Astrocyte (in vitro differentiated cells and primary cell): ENCODE measurements at places on chromosomes 2 and 18. TPM values are rescaled to one million over a fixed set of nuclear protein-coding genes. Genes with fewer than 3 reads are reported as not detected.

EVX2 gene
- total RNA-seq: not detected in 2 replicates

GRCh38 chr2:190533175-190533967 lies 1.2 kb downstream of the NEMP2 start:
- no peaks in the 10 kb centered on the region for H3K36me3 ChIP-seq
- peak; percentile 26 for DNase-seq
- H3K27me3 ChIP-seq: no peaks in the 10 kb centered on the region
- peak overlapping the region; percentile 72 for H3K4me3 ChIP-seq
- H3K4me1 ChIP-seq: peaks cover 22% of the 10 kb centered on the region

DNA sequence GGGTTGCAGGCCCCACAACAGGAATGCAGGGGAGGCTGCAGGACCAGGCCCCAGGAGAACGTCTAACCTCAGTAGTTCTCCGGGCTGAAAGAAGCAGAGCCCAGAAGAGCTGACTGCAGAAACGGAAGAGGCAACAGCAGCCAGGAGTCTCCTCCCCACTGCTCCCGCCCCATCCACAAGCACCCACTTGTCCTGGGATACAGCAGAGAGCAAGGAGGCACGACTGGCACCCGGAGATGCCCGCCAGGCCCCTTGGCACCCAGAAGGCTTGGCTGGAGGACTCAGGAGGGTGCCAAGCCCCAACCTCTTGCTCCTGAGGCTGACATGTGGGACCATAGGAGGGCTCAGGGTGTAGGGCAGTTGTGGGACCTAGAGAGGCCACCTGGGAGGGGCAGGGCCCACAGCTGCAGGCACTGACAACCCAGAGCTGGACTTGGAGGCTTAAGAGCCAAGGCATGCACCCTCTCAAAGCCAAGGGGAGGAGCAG lies 29.0 kb upstream of the TNS1 start:
- DNase-seq: no peak
- no peak overlapping the region for H3K4me3 ChIP-seq
- H3K4me1 ChIP-seq: no peaks in the 10 kb centered on the region
- H3K27me3 ChIP-seq: peaks cover 21% of the 10 kb centered on the region

DTNA gene
- 32.9 and 41.1 TPM in 2 replicates for total RNA-seq

DNA sequence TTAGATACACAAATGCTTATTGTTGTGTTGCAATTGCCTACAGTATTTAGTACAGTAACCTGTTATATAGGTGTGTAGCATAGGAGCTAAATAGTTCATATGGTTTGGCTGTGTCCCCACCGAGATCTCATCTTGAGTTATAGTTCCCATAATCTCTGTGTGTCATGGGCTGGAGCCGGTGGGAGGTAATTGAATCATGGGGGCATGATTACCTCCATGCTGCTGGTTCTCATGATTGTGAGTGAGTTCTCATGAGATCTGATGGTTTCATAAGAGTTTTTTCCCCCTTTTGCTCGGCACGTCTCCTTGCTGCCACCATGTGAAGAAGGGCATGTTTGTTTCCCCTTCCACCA lies 190.5 kb upstream of the SESTD1 start:
- peak; percentile 15 for DNase-seq
- no peaks in the 10 kb centered on the region for H3K27me3 ChIP-seq
- peak overlapping the region; percentile 82 for H3K27ac ChIP-seq
- H3K4me1 ChIP-seq: peaks cover 8% of the 10 kb centered on the region

- DNase-seq: peak; percentile 22
- peaks cover 44% of the 10 kb centered on the region for H3K36me3 ChIP-seq
- H3K4me3 ChIP-seq: no peak overlapping the region
- no peak overlapping the region for H3K27ac ChIP-seq
- H3K27me3 ChIP-seq: no peaks in the 10 kb centered on the region
These were observed 9.5 kb downstream of the COPS7B start for GRCh38 chr2:231795525-231796327.

- no peak overlapping the region for H3K4me3 ChIP-seq
- no peaks in the 10 kb centered on the region for H3K27me3 ChIP-seq
- DNase-seq: peak; percentile 23
- H3K4me1 ChIP-seq: peaks cover 17% of the 10 kb centered on the region
- peak overlapping the region; percentile 53 for H3K27ac ChIP-seq
These were observed 8.6 kb downstream of the HS1BP3 start for GRCh38 chr2:20642055-20642971.

DNA sequence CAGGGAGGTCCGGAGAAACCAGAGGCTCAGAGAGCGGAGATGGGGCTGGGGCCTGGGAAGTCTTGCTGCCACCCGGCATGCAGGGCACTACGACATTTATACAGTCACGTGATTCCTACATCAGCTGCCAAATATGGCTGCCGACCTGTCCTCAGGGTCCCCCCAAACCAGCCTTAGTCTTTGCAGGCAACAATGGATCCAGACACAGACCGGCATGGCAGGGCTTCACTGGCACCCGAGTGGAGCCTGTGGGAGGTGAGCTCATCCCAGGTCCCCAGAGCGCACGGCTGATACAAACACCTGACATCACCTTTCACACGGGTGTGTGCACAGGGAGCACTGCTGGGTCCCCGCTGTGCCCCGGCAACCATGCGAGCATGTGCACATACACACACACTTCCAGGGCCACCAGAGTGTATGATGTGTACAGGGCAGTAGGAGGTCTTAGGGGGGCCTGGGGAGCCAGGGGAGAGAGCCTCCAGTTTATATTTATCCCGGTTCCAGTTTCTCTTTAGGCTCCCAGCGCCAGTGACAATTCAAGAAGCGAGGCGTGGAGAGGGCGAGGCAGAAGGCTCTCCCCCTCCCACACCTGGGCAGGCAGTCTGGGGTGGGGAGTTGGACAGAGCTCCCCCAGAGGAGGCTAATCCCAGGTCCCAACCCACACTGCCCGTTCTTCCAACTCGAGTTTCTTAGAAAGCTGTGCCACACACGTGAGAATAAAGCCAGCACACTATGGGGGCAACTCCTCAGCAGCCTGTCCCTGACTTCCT lies 2.7 kb downstream of the SEMA4C start:
- no peak for DNase-seq
- H3K4me3 ChIP-seq: peak overlapping the region; percentile 83
- peaks cover 25% of the 10 kb centered on the region for H3K36me3 ChIP-seq
- H3K27me3 ChIP-seq: no peaks in the 10 kb centered on the region
- H3K4me1 ChIP-seq: peaks cover 25% of the 10 kb centered on the region

BMPR2 gene
- total RNA-seq: 93.1 and 111 TPM in 2 replicates

- H3K4me1 ChIP-seq: peaks cover 4% of the 10 kb centered on the region
- no peaks in the 10 kb centered on the region for H3K27me3 ChIP-seq
- peak; percentile 83 for DNase-seq
- peaks cover 26% of the 10 kb centered on the region for H3K36me3 ChIP-seq
- peak overlapping the region; percentile 63 for H3K27ac ChIP-seq
These were observed 13.4 kb downstream of the CNOT9 start for GRCh38 chr2:218582076-218582475.

SNRNP200 gene
- total RNA-seq: 97.3 and 101 TPM in 2 replicates

GRCh38 chr2:25480561-25480960 lies 138.8 kb upstream of the DNMT3A start:
- H3K4me3 ChIP-seq: no peak overlapping the region
- H3K27me3 ChIP-seq: no peaks in the 10 kb centered on the region
- no peaks in the 10 kb centered on the region for H3K36me3 ChIP-seq
- peaks cover 10% of the 10 kb centered on the region for H3K4me1 ChIP-seq

- H3K4me1 ChIP-seq: peaks cover 8% of the 10 kb centered on the region
- DNase-seq: no peak
- H3K27ac ChIP-seq: peak overlapping the region; percentile 81
- peaks cover under 1% of the 10 kb centered on the region for H3K36me3 ChIP-seq
These were observed 668 bp downstream of the NFU1 start for GRCh38 chr2:69436596-69436937.

- H3K4me1 ChIP-seq: peaks cover 31% of the 10 kb centered on the region
- H3K36me3 ChIP-seq: no peaks in the 10 kb centered on the region
- no peaks in the 10 kb centered on the region for H3K27me3 ChIP-seq
These were observed 38.1 kb downstream of the RPL37A start for GRCh38 chr2:216536734-216537210.

GRCh38 chr2:1814616-1815015 lies 70.3 kb upstream of the PXDN start:
- DNase-seq: no peak
- no peak overlapping the region for H3K27ac ChIP-seq
- H3K36me3 ChIP-seq: no peaks in the 10 kb centered on the region
- H3K4me3 ChIP-seq: no peak overlapping the region
- H3K27me3 ChIP-seq: no peaks in the 10 kb centered on the region
- H3K4me1 ChIP-seq: peaks cover 28% of the 10 kb centered on the region

GRCh38 chr2:136012315-136012714 lies 26.9 kb upstream of the DARS1 start:
- DNase-seq: no peak
- no peak overlapping the region for H3K27ac ChIP-seq
- peaks cover 2% of the 10 kb centered on the region for H3K27me3 ChIP-seq
- peaks cover 5% of the 10 kb centered on the region for H3K4me1 ChIP-seq

DNA sequence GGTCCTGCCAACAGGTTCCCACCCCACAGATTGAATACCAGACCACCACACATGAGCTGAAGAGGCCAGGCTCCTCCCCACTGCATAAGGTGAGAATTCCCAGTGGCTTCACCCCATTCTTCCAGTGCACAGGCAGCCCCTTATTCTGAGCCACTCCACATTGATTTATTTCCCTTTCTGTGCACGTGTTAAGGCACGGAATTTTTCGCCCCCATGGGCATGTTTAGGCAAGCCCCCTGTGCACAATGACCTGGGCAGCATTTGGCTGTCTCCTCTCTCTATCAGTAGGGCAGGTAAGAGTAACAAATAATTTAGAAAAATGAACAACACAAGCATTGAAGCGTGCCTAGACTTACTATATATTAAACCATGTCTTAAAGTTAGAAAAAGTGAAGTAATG lies 15.2 kb upstream of the CHAC2 start:
- DNase-seq: no peak
- H3K36me3 ChIP-seq: peaks cover 3% of the 10 kb centered on the region
- H3K4me3 ChIP-seq: no peak overlapping the region
- H3K27me3 ChIP-seq: no peaks in the 10 kb centered on the region
